EL (cell line): ENCODE measurements at places on chromosomes 7 and 10.

- DNase-seq, result no peak
Measured at GRCh38 chr7:99639267-99639666, 22.5 kb downstream of the ZSCAN25 start.

DNA sequence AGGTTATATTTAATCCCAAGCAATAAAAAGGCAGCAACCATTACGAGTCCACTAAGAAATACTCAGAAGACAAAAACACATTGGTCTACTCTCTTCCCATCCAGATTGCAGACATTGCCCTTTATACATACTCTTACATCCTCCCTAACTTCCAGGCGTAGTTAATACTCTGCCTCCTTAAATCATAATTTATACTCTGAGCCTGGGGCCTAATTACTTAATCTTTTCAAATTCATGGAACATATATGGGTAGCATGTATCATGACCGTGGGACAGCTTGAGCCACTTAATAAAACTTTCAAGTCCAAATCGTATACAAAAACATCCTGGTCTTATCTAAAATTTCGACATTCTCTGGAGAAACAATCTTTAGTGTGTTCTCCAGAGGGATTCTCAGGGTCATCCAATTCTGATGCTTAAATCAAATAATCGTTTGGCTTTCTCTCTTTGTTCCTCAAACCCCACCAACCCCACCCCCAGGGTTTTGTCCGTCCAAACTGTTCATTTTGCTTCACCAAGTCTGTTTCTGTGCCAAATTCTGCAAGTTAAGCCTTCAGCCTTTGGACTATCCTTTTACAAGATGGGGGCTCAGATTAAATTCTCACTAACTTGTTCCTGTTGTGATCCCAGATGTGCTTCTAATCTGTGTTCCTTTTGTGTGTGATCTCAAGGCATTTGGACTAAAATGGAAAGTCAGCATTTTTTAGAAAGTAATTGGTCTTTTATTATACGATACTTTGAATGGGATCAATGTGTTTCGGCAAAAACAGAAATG lies 86.4 kb downstream of the ADAM12 start:
- no peak for DNase-seq

DNA sequence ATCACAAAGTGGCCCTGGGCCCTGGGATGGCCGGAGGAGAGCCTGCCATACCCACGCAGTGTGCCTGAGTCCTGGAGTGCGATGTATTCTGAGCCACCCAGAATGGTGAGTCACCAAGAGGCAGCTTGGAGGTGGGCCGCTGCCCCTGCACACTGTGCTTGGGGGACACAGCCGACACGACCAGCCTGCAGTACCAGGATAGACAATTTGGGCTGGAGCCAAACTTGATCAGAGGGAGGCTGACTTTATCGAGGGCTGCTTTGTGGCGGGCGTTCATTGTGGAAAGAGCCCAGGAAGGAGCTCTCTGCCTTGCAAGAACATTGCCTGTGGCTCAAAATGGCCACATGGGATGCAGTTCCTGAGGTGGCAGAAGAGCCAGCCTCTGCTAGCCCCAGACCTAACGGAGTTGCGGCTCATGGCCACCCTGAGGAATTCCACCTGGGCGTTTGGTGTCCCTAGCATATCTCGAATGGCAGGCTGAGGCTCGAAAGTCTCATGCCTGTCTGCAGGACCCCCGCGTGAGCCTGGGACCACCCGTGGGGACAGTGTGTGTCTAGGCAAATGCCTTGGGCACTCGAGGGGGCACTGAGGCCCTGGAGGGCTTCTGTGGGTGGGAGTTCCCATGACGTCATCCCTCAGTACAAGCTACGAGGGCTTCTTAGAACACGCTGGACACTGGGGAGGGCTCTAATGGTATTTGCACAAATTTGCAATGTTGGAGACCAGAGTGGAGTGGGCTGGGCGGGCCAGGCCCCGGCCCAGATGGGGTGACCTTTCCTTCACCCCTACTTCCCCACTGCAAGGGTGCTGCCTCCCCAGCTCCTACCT lies 79.7 kb downstream of the LHPP start:
- no peak for DNase-seq

GRCh38 chr7:2809903-2810625 lies 34.0 kb downstream of the GNA12 start:
- peak; percentile 56 for DNase-seq

DNA sequence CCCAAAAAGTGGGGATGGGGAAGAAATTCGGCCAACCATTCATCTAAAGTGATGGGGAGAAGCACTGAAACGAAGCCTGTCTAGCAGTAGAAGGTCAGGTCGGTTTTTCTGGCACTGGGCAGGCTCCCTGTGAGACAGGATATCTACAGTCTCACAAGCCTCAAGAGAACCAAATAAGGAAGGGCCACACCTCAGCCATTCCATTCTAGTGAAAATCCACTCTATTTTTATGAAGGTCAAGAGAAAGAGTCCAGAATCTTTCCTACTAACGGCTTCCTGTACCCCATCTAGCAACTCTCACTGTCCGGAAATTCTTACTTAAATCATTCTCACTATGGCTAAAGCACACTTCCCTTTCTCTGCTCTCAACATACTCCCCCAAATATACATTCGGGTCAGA lies 267.1 kb downstream of the PRPF18 start:
- DNase-seq, result peak; percentile 50

DNA sequence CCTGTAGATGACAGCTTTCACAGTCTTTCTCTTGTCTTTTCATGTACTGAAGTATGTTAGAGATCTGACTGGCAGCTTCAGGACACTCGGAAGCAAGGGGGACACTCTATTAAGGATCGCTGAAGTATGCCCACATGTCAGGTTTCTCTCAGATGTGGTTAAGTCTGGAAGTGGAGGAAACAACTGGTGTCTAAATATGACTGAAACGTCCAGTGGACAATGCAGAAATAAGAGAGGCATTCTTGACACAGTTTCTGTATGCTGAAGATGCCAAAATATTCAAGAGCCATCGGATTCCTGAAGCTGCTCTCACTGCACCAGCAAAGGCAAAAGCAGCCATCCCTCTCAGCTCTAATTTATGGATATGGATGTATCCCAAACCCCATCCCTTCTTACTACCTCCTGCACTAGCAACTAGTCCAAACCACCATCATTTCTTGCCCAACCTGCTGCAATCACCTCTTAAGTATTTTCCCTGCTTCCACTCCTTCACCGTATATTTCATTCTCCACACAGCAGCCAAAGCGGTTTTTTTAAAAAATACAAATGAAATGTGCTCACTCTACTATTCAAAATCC lies 113.4 kb downstream of the REEP3 start:
- DNase-seq, result no peak

- DNase-seq, result no peak
Measured at GRCh38 chr7:88919478-88920131, 124.1 kb upstream of the TEX47 start.

- no peak for DNase-seq
Measured at GRCh38 chr10:87816163-87816897, 1.7 kb downstream of the ATAD1 start.

GRCh38 chr7:21472029-21472428 lies 44.1 kb downstream of the SP4 start:
- no peak for DNase-seq

GRCh38 chr7:6168477-6168868 lies 104.0 kb downstream of the CYTH3 start:
- DNase-seq, result no peak

GRCh38 chr7:8176370-8177081 lies 85.4 kb downstream of the ICA1 start:
- DNase-seq, result no peak

DNA sequence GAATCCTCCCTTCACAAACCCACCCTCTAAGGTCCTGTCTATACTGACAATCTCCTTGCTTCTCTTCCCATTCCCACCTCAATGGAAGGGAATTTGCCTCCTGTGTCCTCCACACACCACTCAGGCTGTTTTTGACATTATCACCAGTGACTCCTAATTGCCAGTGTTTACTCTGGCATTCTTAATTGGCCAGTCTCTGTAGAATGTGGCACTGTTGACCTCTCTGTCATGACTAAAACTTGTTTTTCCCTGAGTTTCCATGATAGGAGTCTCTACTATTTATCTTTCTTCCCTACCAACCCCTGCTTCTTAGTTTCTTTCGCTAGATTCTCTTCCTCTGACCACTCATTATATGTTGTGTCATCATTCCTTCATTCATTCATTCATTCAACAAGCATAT lies 12.1 kb downstream of the SLC16A12 start:
- DNase-seq, result no peak

- DNase-seq, result peak; percentile 13
Measured at GRCh38 chr7:14507617-14508016, 394.9 kb downstream of the DGKB start.

- peak; percentile 4 for DNase-seq
Measured at GRCh38 chr10:96919785-96920430, 87.8 kb downstream of the LCOR start.

DNA sequence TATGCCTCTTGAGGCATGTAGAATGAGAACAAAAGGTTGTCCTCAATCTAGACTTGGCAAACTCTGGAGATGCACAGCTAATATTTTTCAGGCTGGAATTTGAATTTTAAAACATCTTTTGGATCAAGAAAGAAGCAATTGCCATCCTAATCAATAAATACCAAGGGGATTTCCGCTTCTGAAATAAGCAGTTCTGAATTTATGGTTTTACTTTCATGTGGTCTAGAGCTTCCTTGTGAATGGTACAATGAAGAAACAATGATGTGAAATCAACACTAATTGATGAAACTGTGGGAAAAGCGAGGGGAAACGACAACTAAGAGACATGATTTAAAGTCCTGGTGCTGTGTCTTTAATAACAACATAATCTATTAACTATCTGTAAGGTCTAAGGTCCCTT lies 1202.7 kb downstream of the SORCS3 start:
- no peak for DNase-seq

- DNase-seq, result no peak
Measured at GRCh38 chr10:86659161-86659691, 4.9 kb downstream of the OPN4 start.

- DNase-seq, result peak; percentile 43
Measured at GRCh38 chr10:15780353-15781135, 60.8 kb upstream of the ITGA8 start.

DNA sequence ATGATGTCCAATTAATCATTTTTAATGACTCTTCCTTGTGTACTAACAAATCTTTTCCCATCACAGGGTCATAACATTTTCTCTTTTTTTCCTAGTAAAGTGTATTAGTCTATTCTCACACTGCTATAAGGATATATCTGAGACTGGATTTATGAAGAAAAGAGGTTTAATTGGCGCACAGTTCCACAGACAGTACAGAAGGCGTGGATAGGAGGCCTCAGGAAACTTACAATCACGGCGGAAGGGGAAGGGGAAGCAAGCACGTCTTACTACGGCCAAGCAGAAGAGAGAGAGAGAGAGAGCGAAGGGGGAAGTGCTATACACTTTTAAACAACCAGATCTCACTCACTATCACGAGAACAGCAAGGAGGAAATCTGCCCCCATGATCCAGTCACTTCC lies 359.4 kb upstream of the NFE2L3 start:
- DNase-seq, result no peak

DNA sequence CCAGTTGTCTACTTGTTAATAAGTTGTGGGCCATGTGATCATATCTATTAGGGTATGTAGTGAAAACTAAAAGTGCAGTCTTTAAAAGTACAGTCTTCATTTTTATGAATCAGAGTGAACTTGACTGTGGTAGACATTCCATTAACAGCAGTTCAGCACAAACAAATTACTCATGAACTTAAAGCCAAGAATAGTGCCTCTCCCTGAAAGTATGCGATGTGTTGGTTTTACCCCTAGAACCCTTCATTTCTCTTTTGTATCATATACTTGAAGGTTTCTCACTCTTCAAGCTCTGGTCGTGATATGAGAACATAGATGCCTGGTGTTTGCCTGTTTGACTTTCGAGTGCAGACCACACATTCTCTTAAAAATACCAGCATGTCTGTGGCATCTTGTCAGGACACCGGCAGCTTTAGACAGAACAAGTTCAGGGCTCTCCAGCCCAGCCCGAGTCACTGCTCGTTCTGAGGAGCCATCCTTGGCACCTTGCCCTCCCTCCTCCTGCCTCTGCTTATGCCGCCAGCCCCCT lies 159.3 kb downstream of the LCOR start:
- peak; percentile 80 for DNase-seq

DNA sequence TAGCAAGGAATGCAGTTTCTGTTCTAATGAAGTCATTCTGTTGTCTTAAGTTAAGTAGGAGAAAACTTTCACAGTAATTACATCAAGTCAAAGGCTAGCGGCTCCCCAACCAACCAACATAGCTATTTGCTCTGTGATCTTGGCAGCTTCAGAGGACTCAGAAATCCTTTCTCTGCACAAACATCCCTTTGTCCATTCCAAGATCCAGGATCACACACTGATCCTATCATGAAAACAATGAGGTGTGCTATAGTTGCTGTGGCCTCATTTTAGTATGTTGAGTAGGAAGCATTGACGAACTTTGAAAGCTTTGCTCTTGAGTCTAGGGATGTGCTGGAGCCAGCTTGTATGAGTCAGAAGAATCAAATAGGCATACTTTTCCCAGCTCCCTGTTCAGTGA lies 218.2 kb upstream of the PRSS58 start:
- DNase-seq, result no peak

- no peak for DNase-seq
Measured at GRCh38 chr7:23454881-23455526, 15.3 kb downstream of the IGF2BP3 start.

DNA sequence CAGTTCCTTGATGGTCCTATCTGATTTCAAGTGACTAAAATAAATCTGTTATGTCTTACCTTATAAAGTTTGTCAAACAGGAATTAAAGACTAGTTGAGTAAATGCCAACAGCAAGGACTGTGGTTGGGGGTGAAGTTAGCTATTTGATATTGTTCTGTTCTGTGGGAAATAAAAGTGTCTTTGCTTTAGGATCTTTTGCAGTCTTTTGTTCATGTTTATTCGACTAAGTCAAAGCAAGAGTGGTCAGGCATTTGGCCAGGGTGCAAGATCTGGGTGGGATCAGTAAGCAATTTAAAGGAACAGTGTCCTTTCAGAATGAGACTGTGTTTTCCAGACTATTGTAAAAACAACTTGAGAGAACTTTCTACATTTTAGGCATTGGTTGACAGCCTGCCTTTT lies at the start of gene COL28A1:
COL28A1 (minus strand) TSS at position 183 of the 400 bp plus-strand sequence. CDS start 2,998 bp downstream, outside the sequence.
- no peak for DNase-seq

GRCh38 chr7:111763221-111763801 lies 201.0 kb upstream of the IMMP2L start:
- peak; percentile 50 for DNase-seq

GRCh38 chr10:7275761-7276440 lies 134.9 kb downstream of the SFMBT2 start:
- no peak for DNase-seq

- DNase-seq, result peak; percentile 85
Measured at GRCh38 chr7:85483177-85483576, 296.3 kb upstream of the SEMA3D start.

DNA sequence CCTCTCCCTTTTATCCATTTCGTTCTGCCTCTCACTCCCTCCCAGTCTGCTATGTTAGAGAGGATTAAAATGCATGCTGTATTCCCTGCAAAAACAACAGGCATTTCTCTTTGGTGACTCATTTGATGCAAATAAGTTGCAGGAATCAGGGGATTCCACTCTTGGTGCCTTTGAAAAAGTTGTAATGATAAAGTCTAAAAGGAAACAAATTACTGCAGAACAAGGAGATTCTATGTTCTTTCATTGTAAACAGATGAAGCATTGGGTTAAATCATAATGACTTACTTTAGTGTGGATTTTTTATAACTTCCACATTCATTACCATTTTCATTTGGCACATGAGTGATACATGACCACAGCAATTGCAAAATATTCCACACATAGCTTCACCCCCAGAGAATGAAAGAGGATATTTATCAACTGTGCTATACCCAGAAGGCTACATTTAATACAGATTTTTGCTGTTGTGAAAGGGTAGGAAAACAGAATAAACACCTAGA lies 33.4 kb upstream of the ABLIM1 start:
- DNase-seq, result peak; percentile 70

- DNase-seq, result no peak
Measured at GRCh38 chr7:2476776-2477446, 713 bp upstream of the GRIFIN start.
